ENCODE measurements at places on chromosomes 1 and 21. TPM values are rescaled to one million over a fixed set of nuclear protein-coding genes. Genes with fewer than 3 reads are reported as not detected.

GRCh38 chr1:93827128-93827527 lies 51.9 kb downstream of the DNTTIP2 start:
- no peak for DNase-seq
- H3K36me3 ChIP-seq, result no peaks in the 10 kb centered on the region
- no peak overlapping the region for H3K4me3 ChIP-seq
- no peaks in the 10 kb centered on the region for H3K4me1 ChIP-seq
- no peak overlapping the region for H3K27ac ChIP-seq

DNA sequence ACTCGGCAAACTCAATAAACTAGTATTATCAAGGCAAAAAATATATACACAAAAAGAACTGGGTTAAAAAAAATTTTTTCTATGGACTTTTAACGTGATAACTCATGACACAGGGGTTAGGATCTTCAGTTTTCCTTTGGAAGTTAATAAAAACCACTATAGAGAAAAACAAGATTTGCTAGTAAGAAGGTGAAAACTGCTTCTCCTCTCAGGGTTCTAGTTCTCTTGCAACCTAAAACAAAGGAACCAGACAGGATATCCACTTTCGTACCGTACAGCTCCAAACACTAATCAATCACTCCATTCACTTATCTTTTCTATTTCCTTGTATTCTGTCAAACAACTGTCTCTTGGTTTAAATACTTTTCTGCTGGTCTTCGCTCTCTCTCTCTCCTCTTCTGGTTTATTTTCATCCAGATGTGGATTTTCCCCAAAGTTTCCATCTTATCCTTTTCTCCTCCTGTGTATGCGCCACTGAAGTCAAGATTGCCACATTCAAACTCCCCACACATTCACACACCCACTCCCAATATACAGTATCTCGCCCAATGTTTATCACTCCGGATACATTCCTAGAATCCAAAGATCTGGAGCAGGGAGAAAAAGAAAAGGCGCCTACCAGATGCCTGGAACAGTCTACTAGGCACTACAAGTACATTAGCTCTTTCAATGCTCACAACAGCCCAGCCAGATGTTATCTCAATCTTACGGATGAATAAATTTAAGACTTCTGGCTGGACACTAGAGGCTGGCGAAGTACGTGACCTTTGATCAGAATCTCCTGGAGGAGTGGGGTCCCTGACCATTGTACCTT lies 775 bp upstream of the PRPF38B start:
- peaks cover 8% of the 10 kb centered on the region for H3K36me3 ChIP-seq
- peak overlapping the region; percentile 97 for H3K27ac ChIP-seq
- H3K27me3 ChIP-seq, result no peaks in the 10 kb centered on the region
- H3K4me1 ChIP-seq, result peaks cover 25% of the 10 kb centered on the region

GRCh38 chr21:25934771-25935224 lies 200.0 kb downstream of the GABPA start:
- H3K36me3 ChIP-seq, result no peaks in the 10 kb centered on the region
- peak overlapping the region; percentile 54 for H3K27ac ChIP-seq
- peaks cover 28% of the 10 kb centered on the region for H3K4me1 ChIP-seq
- H3K4me3 ChIP-seq, result no peak overlapping the region

DNA sequence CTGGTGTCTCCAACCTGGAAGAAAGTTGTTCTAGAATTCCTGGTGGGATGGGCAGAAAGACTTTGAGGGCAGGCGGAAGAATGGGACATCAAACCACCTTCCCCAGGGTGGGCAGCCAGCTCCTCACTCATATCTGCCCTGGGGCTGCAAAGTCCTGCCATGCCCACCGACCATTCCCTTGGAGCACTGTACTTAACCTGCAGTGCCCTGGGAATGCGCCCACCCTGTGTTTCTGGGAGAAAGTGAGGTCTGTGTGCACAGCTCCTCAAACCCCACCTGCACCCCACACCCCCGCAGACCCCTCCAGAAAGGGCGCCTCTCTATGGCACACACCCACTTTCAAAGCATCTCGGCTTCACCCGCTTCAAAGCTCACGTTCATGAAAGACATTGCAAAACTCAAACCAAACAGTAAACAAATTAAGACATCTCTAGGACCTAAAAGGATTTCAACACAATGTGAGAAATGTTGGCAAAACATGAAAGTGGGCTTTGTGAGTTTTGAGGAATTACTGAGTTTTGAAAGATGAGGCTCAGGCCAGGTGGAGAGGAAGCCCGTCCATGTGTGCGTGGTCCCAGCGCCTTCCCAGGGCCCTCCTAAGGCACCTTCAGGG lies 25.1 kb downstream of the KRTAP10-1 start:
- no peak for DNase-seq
- peaks cover 10% of the 10 kb centered on the region for H3K4me1 ChIP-seq
- H3K4me3 ChIP-seq, result no peak overlapping the region
- H3K27ac ChIP-seq, result no peak overlapping the region

DNA sequence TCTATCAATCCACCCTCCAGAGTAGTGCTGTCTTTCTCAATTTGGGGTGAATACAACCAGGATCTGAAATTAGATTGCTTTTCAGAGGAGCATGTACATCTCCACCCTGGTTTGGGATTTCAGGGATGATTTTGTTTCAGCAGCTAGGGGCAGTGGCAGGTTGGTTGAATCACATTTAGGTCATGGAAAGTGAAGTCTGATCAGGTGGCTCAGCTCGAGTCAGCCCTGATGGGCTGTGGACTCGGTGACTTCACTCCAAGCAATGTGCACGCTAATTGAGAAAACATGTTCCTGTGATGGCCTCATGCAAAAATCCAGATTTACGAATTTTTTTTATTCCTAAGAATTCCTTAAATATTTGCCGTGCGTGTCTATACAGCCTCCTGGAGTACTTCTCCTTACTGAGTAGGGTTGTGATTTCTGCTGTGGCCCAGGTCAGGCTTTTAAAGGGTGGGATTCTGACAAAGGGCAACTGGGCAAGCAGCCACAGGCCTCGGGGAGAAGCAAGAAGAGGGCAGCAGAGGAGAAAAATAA lies 7.5 kb downstream of the NGF start:
- peak overlapping the region; percentile 27 for H3K27ac ChIP-seq
- no peaks in the 10 kb centered on the region for H3K36me3 ChIP-seq
- H3K4me3 ChIP-seq, result no peak overlapping the region
- peaks cover 9% of the 10 kb centered on the region for H3K4me1 ChIP-seq
- no peaks in the 10 kb centered on the region for H3K27me3 ChIP-seq

DNA sequence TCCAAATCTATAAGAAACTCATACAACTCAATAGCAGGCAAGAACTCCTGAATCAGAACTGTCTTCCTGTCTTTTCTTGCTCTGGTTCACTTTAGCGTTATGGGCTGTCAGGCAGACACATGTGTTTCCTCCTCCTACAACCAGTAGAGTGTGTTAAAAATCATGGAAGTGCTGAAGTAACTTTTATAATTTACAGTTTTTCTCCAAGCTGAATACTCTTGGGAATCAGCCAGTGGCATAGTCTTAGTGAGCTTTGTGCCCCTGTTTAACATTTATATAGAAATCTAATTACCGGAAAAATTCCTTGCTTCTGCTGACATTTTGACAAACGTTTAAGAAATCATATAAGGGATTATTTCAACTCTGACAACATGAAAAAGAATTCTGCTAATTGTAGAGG lies 113.1 kb upstream of the RGS18 start:
- H3K4me1 ChIP-seq, result no peaks in the 10 kb centered on the region
- no peak overlapping the region for H3K27ac ChIP-seq
- no peak overlapping the region for H3K4me3 ChIP-seq
- no peaks in the 10 kb centered on the region for H3K36me3 ChIP-seq

DNA sequence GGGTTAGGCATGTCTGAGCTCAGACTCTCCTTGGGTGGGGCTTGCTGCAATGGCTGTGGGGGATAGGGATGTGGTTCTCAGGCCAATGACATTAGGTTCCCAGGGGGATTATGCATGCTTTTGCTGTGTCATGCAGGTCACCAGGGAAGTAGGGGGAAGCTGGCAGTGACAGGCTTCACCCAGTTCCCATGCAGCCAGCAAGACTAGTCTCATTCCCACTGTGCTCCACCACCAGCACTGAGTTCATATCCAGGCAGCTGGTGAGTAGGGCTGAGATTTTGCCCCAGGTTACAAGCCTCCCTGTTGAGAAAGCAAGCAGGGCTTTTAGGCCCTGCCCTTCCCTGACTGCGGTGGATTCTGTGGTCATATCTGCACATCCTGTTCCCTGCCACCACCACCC lies 32.1 kb upstream of the PLA2G5 start:
- no peaks in the 10 kb centered on the region for H3K4me1 ChIP-seq
- DNase-seq, result no peak
- no peaks in the 10 kb centered on the region for H3K36me3 ChIP-seq
- H3K4me3 ChIP-seq, result no peak overlapping the region
- H3K27me3 ChIP-seq, result no peaks in the 10 kb centered on the region
- no peak overlapping the region for H3K27ac ChIP-seq

DNA sequence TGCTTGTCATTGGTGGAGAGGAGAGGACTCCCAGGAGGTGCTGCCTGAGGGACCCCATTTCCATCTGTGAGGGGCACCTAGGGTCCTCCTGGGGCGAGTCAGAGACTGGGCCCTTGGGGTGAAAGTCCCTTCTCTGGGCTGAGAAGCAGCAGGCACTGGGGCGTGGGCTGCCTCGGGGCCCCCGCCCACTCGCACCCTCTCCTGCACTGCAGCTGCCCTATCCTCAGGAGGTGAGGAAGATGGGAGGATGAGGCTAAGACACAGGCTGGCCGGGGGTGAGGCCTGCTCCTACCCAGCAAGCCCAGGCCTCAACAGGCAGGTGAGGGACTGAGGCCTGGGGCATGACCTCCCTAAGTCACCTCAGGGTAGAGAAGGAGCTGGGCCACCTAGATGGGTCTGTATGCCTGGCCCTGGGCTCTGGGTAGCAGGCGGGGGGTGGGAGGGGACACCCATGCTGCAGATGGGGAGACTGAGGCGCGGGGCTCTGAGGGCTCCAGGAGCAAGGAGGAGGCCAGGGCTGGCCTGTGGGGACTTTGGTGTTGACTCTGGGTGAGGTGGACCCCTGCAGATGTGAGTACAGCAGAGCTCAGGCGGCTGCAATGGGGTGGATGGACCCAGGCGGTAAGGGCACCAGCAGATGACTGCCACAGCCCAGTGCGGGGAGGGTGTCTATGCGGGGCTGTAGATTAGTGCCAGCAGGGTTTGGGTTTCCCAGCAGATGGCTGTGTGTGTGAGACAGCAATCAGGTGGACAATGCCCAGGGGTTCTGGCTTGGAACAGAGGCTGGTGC lies 10.4 kb upstream of the ZNF669 start:
- H3K4me1 ChIP-seq, result peaks cover 27% of the 10 kb centered on the region
- H3K4me3 ChIP-seq, result no peak overlapping the region
- peak; percentile 44 for DNase-seq
- H3K36me3 ChIP-seq, result no peaks in the 10 kb centered on the region
- H3K27me3 ChIP-seq, result no peaks in the 10 kb centered on the region

GRCh38 chr1:33161061-33161681 lies 20.7 kb downstream of the TRIM62 start:
- no peaks in the 10 kb centered on the region for H3K27me3 ChIP-seq
- H3K4me3 ChIP-seq, result no peak overlapping the region
- peaks cover 8% of the 10 kb centered on the region for H3K4me1 ChIP-seq
- DNase-seq, result no peak
- no peaks in the 10 kb centered on the region for H3K36me3 ChIP-seq

- no peak overlapping the region for H3K27ac ChIP-seq
- H3K36me3 ChIP-seq, result no peaks in the 10 kb centered on the region
- peaks cover 9% of the 10 kb centered on the region for H3K4me1 ChIP-seq
- H3K27me3 ChIP-seq, result no peaks in the 10 kb centered on the region
- no peak overlapping the region for H3K4me3 ChIP-seq
- no peak for DNase-seq
Measured at GRCh38 chr1:115732316-115732715, 36.2 kb downstream of the CASQ2 start.

GRCh38 chr1:119815361-119815760 lies 4.1 kb upstream of the REG4 start:
- H3K4me3 ChIP-seq, result no peak overlapping the region
- H3K27me3 ChIP-seq, result no peaks in the 10 kb centered on the region
- no peaks in the 10 kb centered on the region for H3K36me3 ChIP-seq
- no peak overlapping the region for H3K27ac ChIP-seq
- DNase-seq, result no peak

- H3K27me3 ChIP-seq, result no peaks in the 10 kb centered on the region
- no peaks in the 10 kb centered on the region for H3K36me3 ChIP-seq
- H3K4me3 ChIP-seq, result peak overlapping the region; percentile 90
- DNase-seq, result peak; percentile 92
Measured at GRCh38 chr21:15065392-15066122, 757 bp upstream of the NRIP1 start.

DNA sequence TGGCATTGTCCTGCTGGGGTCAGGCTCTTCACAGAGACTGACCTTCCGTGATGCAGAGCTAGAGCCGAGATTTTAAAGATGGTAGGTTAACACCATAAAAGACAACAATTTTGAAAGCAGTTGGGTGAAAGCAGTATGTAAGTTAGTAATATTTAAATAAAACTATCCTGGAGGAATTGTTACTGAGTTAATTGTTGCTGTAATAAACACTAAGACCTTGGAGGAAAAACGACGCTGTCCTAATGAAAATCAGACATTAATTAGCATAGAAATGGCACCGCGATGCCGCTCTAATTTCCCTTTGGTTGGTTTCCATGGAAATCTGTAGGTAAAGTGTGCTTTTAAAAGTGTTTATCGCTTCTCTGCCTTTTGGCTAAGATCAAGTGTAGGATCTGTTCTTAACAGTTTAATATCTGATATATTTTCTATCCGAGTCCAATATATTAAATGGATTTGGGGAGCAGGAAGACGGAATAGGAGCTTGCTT lies 745 bp upstream of the ANP32E start:
- no peak for DNase-seq
- no peaks in the 10 kb centered on the region for H3K27me3 ChIP-seq
- H3K4me1 ChIP-seq, result peaks cover 17% of the 10 kb centered on the region
- no peak overlapping the region for H3K27ac ChIP-seq
- peak overlapping the region; percentile 38 for H3K4me3 ChIP-seq

- H3K36me3 ChIP-seq, result no peaks in the 10 kb centered on the region
- DNase-seq, result no peak
- H3K4me1 ChIP-seq, result peaks cover 6% of the 10 kb centered on the region
- H3K4me3 ChIP-seq, result peak overlapping the region; percentile 89
- peak overlapping the region; percentile 80 for H3K27ac ChIP-seq
Measured at GRCh38 chr1:230067419-230067870, 407 bp downstream of the GALNT2 start.

GRCh38 chr1:203273869-203274602 lies 31.3 kb upstream of the BTG2 start:
- H3K4me3 ChIP-seq, result peak overlapping the region; percentile 35
- H3K27me3 ChIP-seq, result no peaks in the 10 kb centered on the region
- peak; percentile 73 for DNase-seq
- peak overlapping the region; percentile 74 for H3K27ac ChIP-seq

DNA sequence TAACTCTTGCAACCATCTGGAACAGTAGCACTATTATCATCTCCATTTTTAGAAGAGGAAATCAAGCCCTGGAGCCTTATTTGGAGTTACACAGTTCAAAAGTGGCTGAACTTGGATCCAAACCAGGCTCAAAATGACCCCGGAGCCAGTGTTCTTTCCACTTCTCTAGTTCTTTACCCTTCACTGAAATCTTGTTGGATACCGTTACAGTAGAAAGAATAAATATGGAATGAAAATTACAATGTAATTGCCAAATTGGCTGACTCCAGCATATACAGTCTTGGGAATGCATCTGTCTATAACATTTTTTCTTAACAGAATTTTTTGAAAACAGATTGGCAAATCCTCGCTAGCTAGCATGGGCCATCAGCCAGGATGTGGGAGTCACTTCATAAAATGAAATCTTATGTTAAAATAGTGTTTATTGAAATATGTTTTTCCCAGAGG lies 261.4 kb downstream of the CTH start:
- no peaks in the 10 kb centered on the region for H3K4me1 ChIP-seq
- no peak for DNase-seq
- H3K27ac ChIP-seq, result no peak overlapping the region
- H3K27me3 ChIP-seq, result no peaks in the 10 kb centered on the region

The SMCP gene
- total RNA-seq, result not detected

The MEX3A gene
- 1.00 TPM for total RNA-seq

The OR2L3 gene
- not detected for total RNA-seq

The S100A14 gene
- 159 TPM for total RNA-seq

The PLD5 gene
- total RNA-seq, result 1.2 TPM

The RASSF5 gene
- 47.2 TPM for total RNA-seq
